CD8-positive, alpha-beta memory T cell (primary cell): ENCODE measurements at places on chromosomes 2 and 18. TPM values are rescaled to one million over a fixed set of nuclear protein-coding genes. Genes with fewer than 3 reads are reported as not detected.

Gene LAMA1
- total RNA-seq = not detected

Gene ELOA2
- total RNA-seq = not detected

Gene ANKRD12
- 66.6 TPM for total RNA-seq

Gene MOGAT1
- total RNA-seq = not detected

DNA sequence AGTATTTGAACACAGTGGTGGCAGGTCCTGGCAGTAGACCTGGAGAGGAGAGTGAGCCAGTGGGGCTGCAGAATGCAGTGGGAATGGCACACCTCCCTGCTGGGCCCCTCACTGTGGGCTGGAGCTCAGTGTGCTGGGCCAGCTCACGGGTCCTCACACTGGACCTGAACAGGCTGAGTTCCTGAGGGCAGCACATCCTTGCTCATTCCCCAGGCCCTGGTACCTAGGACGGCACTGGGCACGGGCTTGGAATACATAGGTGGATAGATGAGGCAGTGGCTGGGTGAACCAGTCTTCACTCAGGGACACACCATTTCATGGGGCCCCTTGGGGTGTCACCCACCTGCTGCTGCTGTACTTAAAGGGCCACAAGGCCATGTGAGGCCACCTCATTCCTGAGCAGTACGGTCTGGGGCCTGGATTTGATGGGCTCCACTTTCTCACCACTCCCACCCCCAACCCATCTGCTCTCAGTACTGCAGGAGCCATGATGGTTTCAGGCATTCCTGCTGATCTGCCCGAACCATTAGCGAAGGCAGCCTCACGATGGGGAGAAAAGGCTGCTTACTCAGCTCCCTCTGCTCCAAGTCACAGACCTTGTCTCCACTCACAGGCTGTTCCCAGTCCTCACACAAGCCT is 4.2 kb downstream of the TMEM177 start:
- peaks cover 12% of the 10 kb centered on the region for H3K4me1 ChIP-seq
- peaks cover 2% of the 10 kb centered on the region for H3K36me3 ChIP-seq
- H3K27ac ChIP-seq = no peak overlapping the region
- H3K4me3 ChIP-seq = no peak overlapping the region
- no peaks in the 10 kb centered on the region for H3K27me3 ChIP-seq

DNA sequence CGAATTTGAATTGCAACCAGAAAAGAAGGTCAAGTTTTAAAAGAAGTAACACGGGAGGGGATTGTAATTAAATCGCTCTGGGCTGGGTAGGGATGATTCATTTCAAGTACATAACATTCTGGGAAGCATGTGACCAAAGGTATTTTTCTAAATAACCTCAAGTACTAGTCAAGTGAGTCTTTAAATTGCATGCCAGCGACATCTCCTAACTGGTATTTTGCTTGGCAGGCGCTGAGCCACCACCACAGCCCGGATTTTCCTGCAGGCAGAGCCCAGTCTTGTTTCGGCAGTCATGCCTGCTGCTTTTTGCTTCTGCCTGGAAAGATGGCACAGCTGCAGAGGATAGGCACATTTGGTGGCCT is 33.7 kb upstream of the NPAS2 start:
- H3K36me3 ChIP-seq = no peaks in the 10 kb centered on the region
- no peak overlapping the region for H3K27ac ChIP-seq
- H3K4me3 ChIP-seq = no peak overlapping the region

- H3K4me3 ChIP-seq = no peak overlapping the region
- no peak for DNase-seq
- H3K27me3 ChIP-seq = no peaks in the 10 kb centered on the region
- H3K4me1 ChIP-seq = no peaks in the 10 kb centered on the region
- no peak overlapping the region for H3K27ac ChIP-seq
These were observed 189.1 kb upstream of the BCL2L11 start for GRCh38 chr2:110931648-110932047.

- no peaks in the 10 kb centered on the region for H3K27me3 ChIP-seq
- no peak overlapping the region for H3K4me3 ChIP-seq
- H3K36me3 ChIP-seq = no peaks in the 10 kb centered on the region
- no peak for DNase-seq
These were observed 3.8 kb downstream of the SULT1C3 start for GRCh38 chr2:108243566-108243965.

DNA sequence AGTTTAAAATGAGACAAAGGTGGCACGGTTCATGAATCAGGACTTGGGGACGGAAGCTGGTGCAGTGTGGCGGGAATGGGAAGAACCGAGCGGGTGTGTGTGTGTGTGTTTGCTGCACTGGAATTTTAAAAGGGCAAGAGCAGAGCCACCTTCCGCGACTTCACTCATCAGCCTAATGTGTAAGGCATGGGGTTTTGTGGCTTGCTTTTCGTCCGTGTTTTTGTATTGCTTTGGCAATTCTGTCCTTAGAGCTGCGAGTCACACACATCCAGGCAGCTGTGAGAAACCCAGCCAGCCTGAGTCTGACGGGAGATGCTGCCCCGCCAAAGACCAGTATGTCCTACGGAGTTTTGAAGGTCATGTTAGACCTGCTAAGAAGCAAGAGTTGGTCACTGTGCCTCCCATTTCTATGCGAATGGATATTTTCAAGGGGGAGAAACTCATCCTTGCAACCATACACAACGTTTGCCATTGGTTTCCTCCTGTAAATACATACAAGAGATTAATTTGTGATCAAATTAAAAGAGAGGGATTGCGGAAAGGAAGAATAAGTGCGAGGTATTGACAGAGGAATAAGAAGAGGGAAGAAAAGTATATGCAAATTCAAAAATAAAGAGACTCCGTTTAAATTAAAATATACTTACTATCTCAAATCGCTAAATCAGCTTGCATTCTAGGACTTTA is 665 bp upstream of the CACNB4 start:
- H3K27me3 ChIP-seq = peaks cover 28% of the 10 kb centered on the region
- H3K36me3 ChIP-seq = no peaks in the 10 kb centered on the region
- no peak for DNase-seq
- H3K4me3 ChIP-seq = peak overlapping the region; percentile 47
- peaks cover 12% of the 10 kb centered on the region for H3K4me1 ChIP-seq

DNA sequence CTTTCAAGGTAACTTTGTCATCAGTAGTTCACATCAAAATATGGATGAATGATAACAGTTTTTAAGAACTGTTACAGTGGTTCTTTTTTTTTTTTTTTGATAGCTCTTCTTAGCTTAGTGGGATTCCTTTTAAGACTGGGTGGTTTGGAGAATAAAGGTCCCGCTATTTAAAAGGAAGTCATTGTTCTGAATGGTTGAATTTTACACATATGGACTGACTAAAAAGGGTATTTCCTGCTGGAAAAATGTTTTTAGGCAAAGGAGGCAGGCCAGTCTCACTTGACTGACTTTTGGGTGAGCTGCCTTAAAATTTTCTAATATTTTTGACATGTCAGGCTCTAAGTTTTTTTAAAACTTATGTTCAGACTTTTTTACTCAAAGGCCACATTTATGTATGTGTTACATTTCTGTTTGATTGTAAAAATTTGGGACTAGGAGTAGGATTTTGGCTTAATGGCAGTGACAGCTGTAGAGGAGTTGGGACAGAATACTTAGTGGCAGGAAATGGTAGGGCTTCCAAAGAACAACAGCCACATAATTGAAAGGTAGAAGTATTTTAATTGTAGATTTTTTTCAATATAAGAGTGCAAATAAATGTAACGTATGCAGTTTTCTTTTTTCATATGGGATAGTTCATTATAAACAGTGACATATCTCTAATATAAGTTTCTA is 13.7 kb downstream of the VAPA start:
- H3K27me3 ChIP-seq = no peaks in the 10 kb centered on the region
- peaks cover 60% of the 10 kb centered on the region for H3K4me1 ChIP-seq
- H3K27ac ChIP-seq = no peak overlapping the region
- DNase-seq = no peak

DNA sequence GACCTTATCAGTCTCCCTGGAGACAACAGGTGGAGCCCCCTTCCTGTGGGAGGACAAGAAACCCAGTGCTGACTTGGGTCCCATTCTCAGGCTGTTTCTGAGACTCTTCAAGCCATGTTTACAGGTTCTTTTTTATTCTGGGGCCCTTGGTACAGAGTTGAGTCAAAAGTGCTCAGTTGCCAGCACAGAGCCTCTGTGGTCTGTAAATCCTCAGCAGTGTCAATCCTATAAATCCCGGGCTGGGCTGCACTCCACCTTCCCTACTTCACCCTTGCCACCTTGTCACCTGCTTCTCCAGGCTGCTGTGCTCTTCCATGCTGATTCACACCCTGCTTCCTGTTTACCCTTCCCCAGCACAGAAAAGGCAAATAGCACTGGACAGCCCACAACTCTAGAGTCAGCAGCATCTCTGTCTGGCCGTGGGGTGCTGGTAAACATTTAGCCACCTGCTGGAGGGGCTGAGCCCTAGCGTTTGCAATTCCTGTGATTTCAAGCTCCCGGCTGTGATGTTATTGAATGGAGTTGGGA is 74.7 kb downstream of the TNFRSF11A start:
- H3K36me3 ChIP-seq = no peaks in the 10 kb centered on the region
- H3K27ac ChIP-seq = no peak overlapping the region
- no peak overlapping the region for H3K4me3 ChIP-seq
- no peak for DNase-seq
- H3K27me3 ChIP-seq = no peaks in the 10 kb centered on the region
- H3K4me1 ChIP-seq = no peaks in the 10 kb centered on the region

DNA sequence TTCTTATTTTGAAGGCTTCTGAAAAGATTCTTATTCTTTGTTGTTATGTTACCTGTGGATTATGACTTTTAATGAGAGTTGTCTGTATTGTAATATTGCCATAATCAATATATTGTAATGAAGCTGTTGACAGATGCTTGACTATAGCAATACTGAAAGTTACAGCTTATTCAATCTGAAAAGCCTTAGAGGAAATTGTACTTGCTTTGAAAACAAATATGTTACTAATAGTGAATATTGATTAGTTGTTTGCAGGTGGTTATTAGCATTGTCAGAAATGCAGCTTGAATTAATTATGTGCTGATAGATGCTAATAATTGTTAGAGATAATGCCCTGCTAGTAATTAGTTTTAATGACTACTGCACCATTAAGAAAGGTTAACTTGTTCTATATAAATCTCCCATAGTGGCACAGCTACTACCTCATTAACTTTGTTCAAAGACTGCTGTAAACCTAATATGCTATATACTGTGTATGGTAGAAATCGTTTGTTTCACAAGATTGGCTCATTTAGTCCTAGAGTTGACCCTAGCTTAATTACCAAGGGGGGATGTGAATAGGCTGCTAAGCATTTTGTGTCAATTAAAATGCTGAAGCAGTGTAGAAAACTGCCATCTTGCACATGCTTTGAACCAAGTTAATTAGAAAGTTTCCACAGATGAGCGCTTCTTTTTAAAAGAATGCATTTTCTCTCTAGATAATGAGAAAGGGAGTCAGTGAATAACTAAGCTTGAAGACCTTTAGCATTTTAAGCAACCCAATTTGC is 30.5 kb downstream of the SLC39A10 start:
- no peak for DNase-seq
- no peaks in the 10 kb centered on the region for H3K27me3 ChIP-seq
- peaks cover 10% of the 10 kb centered on the region for H3K4me1 ChIP-seq
- H3K36me3 ChIP-seq = peaks cover 3% of the 10 kb centered on the region

- no peak overlapping the region for H3K4me3 ChIP-seq
- DNase-seq = no peak
- no peaks in the 10 kb centered on the region for H3K36me3 ChIP-seq
- H3K27me3 ChIP-seq = no peaks in the 10 kb centered on the region
- no peak overlapping the region for H3K27ac ChIP-seq
- no peaks in the 10 kb centered on the region for H3K4me1 ChIP-seq
These were observed 330.6 kb upstream of the PIK3C3 start for GRCh38 chr18:41624460-41624859.
